C1 segment of cervical spinal cord (tissue), 14 donors: ENCODE measurements at places on chromosomes 6 and 20.

DNA sequence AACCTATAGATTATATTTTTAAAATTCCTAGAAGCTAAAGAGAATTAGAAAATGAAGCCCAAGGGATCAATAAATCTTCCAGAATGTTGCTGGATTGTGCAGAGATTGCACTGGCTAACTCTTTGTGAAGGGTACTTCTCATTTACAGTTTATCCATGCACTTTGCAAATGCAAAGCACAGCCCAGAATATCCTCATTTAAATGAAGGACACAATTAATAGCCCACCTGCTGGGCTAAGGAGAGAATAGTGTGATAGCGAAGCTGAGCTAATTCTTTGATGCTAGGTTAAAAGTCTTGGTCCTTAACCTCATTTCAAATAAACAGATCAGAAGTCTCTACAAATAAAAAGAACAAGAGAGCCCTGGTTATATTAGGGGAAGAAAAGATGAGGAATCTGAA is 72.5 kb downstream of the SMPDL3A start:
- no peak for DNase-seq

DNA sequence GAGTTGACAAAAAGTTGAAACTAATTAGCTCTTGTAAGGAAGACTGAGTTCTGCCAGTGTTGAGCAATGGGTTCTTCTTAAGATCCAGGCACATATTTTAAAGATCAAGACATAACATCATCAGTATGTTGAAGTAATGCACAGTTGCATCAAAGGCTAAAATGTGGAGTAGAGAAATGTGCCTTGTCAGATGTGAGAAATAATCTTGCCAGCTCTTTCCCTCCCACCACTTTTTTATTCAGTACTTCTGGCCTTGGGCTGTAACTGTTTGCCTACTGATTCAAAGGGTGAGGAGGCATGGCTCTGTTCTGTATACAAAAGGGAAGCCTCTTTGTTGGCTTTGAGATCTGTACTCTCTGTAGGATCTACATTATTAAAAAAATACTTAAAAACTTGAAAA is 13.1 kb downstream of the PKIB start:
- DNase-seq, result no peak

- no peak for DNase-seq
Observed at GRCh38 chr20:61343934-61344333, 91.9 kb downstream of the CDH4 start.

GRCh38 chr20:45467861-45468260 is 1.7 kb upstream of the WFDC2 start:
- no peak for DNase-seq

- DNase-seq, result no peak
Observed at GRCh38 chr6:45477278-45477677, 99.5 kb upstream of the SUPT3H start.

- DNase-seq, result no peak
Observed at GRCh38 chr20:57605045-57605444, 15.2 kb downstream of the ZBP1 start.

DNA sequence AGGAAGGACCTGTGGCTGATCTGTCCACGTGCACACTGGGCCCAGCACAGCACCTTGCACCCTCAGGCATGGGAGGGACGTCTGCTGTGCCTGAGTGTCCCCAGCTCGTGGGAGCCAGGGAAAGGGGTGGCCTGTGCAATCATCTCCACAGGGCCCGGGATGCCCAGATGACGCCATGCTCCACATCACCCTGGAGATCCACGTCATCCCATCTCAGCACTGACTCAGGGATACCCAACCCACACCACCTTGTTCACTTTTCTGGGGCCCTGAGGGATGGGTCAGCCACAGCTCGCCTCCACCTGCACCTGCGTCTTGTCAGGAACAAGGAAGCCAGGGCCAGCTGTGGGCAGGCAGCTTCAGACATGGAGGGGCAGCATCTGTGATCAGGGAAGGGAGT is 48.2 kb downstream of the RAB44 start:
- no peak for DNase-seq

DNA sequence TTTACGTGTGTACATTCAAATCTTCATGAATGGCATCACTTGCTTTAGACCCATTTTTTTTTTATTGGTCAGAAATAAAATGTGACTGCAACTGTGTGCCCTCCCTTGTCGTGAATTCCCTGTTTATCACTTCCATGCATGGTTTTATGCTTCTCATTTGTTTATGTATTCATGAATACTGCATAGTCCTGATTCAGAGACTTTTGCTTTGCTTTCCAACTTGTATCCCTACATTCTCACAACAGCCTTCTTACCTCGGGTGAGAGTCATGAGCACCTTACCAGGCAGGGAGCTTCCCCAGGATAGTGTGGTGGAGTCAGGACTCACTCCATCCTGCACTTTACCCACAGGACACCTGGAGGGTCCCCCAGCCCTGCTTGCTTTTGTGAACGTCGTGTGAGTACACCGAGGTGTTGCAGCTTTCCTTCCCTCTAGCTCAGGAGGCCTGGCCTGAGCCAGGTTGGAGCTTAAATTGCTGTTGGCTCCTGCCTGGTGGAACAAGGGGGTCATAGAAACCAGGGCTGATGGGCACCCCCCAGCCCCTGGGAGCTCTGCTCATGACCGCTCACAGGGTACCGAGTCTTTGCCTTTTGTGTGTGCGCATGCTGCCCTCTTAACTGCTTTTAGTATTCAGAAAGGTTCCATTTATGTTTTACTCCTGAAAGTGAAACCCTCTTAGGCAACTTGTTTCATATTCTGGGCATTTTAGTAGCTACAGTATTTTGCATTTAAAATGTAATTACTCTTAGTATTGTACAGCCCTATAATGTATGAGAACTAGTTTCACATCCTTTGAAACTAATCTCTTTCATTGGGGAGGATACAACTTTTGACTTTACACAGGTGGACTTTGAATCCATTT is 66.0 kb downstream of the CDS2 start:
- no peak for DNase-seq

- DNase-seq, result no peak
Observed at GRCh38 chr6:112920994-112921393, 573.9 kb downstream of the RFPL4B start.

DNA sequence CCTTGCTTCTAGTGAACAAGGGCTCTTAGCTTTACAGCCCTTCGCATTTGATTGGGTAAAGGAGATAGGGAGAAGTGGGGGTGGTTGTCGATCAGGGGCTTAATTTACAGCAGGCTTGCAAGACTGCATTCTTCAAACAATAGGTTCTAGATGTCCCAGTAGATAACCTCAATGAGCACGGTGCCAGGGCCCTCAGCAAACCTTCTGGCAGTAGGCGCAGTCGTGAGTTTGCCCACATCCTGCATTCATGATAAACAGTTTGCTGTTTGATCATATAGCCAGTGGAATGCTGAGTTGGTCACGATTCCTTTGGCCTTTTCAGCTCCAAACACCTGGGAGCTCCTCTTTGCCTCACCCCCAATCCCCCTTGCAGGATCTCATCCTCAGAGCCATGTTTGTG is 27.5 kb downstream of the SUN5 start:
- DNase-seq, result no peak

GRCh38 chr6:132927713-132928112 is 113.3 kb downstream of the RPS12 start:
- no peak for DNase-seq

- DNase-seq, result no peak
Observed at GRCh38 chr20:39057911-39058310, 95.8 kb downstream of the DHX35 start.

DNA sequence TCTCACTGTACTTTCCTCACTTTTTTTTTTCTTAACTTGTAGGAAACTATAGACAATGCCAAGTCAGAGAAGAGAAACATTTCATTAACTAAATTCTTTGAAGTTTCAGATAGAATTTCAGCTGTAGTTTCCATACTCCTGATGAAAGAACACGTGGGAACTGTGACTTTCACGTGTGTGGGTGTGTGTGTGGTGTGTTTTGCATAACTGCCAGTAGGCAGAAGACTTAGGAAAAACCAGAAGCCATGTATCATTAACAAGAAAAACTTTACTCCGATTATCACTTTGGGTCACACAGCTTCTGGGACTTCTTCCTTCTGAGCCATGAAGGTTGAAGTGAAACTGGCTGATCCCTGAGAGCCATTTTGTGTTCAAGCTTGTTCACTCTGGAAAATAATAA is 483.3 kb downstream of the TFAP2B start:
- no peak for DNase-seq

DNA sequence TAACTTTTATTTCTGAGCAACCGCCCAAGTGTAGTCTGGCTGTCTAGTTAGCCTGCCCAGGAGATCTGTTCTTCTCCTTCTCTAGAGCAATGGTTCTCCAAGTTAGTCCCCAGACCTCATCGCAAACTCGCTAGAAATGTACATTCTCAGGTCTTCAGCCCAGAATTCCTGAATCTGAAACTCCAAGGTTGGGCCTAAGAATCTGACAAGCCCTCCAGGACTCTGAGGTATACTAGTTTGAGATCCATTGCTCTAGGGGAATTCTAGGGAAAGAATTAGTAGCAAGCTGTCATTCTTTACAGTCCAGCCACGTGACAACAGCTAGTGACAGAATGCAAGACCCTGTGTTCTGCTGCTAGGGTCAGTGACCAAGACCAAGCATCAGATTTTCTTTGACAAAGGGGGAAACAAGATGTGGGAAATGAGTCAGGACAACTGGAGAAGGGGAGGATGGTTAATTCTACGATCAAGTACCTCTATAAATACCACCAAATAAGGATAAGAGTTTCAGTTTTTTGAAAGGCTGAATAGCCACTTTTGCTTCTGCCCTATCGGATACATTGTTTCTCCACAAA is 5.8 kb downstream of the UBE2V1 start:
- DNase-seq, result no peak
